ENCODE measurements at places on chromosomes 12 and 14. TPM values are rescaled to one million over a fixed set of nuclear protein-coding genes. Genes with fewer than 3 reads are reported as not detected.

The CLEC4C gene
- total RNA-seq: not detected

The OVCH1 gene
- not detected for total RNA-seq

The ADAMTS20 gene
- total RNA-seq: not detected

The CIT gene
- total RNA-seq: 26.9 TPM

The KLRC3 gene
- total RNA-seq: not detected

The CCDC38 gene
- total RNA-seq: not detected

The ASIC1 gene
- total RNA-seq: 4.3 TPM
